ENCODE measurements at places on chromosomes 16 and 17.

DNA sequence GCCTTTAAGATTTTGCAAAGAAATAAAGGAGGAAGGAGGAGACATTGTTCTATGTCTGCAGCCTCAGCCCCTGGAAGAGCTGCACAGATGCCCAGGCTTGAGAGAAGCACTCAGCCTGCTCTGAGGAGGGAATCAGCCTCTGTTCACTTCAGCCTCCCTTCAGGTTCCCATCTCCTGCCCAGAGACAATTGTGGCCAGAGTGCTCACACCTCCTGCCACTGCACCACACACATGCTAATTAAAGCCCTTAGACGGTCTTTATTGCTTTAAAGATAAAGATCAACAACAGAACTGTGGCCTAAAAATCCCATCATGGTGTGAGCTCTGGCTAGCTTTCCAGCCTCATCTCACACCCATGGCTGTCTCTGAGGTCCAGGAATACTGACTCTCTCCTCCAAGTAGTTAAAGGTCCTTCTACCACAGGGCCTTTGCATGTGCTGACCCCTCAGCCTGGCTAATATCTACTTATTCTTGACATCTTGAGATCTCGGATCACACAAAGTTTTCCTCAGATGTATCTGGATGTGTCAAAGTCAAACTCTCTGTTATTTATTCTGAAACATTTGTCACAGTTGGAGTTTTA is 33.8 kb downstream of the CHD9NB start:
- no peak for DNase-seq

DNA sequence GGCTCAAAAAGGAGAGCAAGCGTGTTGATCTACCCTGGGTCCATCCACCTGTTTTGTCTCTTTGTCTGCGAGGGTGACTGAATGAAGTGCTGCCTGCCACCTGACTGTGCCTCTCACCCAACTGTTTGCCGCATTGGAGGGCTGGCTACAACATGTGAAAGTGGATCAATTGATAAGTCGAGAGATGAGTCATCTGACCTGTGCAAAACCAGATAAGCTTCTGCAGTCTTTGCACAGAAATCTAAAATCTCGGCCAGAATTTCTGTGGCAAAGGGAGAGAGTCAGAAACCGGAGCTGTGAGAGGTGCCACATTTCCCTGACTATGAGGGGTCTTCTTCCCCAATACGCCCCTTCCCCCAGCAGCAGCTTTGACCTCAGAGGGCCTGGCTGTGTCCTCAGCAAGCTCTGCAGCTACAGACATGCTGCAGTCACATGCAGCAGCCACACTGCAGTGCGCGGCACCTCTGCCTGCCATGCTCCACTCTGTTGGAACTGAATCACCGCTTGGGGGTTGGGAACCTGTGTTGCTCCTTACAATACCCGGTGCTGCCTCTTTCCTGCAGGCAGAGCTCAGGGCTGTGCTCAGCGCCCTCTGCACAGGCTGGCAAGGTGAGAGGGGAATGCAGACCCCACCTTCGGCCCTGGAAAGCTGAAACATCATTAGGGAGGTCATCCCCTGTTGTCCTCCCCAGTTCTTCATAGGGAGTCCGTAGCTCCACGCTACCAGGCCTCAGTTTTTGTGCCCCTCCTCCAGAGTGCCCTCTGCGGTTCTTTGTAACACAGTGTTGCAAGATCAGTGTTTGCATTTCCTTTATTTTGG is 16.2 kb upstream of the HAS3 start:
- DNase-seq, result no peak

GRCh38 chr17:27771586-27771985 is 28.7 kb downstream of the NOS2 start:
- DNase-seq, result no peak

DNA sequence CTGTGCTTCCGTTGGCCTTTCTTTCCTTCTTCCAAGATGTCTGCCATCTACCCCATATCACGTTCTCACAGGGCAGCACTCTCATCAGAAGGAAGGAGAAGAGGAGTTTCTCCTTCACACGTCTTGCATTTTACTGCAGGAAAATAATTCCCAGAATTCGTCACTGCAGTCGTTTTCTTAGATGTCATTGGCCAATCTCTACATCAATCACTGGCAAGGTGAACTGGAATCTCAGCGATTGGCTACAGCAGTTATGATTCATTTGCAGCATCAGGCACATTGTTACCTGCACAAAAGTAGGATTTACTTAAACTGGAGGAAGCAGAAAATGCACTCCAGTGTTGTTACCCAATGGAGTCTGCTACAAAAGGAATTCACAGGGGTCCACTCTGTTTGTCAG is 277.2 kb upstream of the RBFOX1 start:
- peak; percentile 27 for DNase-seq

DNA sequence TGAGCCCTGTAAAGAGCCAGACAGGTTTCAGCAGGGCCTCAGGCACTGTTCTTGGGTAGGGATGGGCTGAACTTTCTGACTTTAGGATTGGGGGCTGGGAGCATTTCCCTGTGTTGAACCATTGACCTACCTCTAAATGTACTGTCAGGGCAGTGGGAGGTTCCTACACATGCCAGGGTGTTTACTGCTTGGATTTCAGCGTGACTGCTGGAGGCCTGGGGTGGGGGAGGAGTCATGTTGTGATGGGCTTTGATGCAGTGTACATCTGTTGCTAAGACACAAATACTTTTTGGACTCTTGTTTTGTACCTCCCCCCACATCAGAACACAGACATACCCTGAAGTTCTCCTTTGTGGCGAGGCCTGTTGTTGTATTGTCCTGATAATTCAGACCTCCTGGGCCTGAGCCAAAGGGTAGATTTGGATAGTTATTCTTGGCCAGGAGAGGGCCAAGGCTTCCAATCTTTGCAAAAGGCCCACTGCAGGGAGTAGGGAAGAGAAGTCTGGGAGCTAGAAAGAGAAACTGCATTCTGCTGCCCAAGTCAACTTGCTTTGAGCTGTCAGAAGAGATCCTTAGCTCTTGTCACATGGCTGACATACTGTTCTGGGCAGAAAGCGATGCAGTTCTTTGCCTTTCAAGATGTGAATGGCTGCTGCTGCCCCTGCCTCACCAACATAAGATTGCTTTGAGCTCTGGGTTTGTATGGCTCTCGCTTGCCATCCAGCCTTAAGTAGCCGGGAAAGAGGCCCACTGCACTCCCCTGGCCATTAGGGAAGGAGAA is 3.7 kb downstream of the NFE2L1 start:
- no peak for DNase-seq

GRCh38 chr16:23694644-23695373 is 16.1 kb downstream of the PLK1 start:
- DNase-seq, result no peak

DNA sequence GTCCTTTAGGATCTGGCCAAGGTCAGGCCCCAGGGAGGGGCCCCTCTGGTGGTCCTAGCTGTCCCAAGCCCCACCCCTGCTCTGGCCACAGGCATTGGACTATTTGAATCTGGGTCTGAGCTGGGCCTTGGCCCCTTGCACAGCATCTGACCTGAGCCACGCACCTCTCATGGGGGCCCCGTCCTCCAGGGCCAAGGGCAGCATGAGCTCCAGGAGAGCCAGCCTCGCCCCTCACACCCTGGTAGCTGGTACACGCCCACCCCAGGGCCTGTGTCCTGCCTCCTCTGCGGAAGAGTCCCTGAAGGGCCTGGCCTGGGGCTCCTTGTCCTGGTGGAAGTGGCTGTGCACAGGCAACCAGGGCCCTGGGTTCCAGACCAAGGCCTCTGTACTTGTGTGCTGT is 23.8 kb downstream of the ENDOV start:
- no peak for DNase-seq

DNA sequence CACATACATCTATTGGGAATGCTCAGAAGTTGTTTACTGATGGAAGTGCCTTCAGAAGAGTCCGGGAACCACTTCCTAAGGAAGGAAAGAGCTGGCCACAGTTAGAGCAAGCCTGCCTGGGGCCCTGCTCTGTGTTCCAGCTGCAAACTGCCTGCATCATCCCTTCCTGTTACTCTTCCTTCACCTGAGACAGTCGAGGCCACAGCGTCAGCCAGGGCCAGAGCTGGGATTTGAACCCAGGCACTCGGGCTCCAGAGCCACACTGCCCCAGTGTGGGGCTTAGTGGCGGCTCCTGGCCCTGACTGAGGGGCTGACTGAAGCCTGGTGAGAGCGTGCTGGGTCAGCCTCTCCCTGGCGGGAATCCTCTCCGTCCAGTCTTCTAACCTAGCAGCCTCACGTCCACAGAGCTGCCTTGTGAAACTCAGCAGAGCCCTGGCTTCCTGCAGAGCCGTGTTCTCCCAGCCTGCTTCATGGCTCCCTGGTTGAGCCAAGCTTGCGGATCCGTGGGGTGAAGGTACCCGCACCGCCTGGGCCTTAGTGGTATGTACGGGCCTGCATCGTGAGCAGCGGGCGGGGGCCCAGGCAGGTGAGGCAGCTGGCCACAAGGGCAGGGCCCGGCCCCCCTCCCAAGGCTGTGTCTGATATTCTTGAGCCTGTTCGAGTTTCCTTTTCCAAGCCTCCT is 4.6 kb upstream of the C17orf99 start:
- DNase-seq, result no peak

DNA sequence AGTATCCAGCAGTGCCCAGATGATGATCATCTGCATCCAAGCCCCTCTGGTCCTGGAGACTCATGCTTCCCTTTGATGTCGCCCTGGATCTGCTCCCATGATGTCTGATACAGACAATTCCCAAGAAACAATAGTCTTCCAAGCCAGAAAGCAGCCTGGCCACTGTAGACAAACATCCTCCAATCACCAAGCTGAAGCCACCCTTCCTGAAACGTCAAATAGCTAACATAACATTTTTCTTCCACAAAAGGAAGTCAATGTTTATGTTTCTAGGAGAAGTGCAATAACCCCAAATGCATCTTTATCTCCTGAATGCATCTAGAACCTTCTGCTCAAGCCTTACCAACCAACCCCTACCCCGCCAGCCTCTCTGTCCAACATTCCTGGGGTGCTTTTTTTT is 1.2 kb upstream of the DPEP2 start:
- DNase-seq, result no peak

DNA sequence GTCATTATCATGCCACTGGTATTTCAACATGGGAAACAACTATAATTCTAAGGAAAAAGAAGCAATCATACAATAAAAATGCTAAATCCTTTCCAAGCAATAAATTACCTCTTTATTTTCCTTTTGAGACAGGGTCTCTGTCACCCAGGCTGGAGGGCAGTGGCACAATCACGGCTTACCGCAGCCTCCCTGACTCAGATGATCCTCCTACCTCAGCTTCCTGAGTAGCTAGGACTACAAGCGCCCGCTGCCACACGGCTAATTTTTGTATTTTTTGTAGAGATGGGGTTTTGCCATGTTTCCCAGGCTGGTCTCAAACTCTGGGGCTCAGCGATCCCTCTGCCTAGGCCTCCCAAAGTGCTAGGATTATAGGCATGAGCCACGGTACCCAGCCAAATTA is 24.1 kb downstream of the CNOT1 start:
- DNase-seq, result no peak

All from NCI-H146 (cell line).